ENCODE measurements at places on chromosomes 4 and X.

DNA sequence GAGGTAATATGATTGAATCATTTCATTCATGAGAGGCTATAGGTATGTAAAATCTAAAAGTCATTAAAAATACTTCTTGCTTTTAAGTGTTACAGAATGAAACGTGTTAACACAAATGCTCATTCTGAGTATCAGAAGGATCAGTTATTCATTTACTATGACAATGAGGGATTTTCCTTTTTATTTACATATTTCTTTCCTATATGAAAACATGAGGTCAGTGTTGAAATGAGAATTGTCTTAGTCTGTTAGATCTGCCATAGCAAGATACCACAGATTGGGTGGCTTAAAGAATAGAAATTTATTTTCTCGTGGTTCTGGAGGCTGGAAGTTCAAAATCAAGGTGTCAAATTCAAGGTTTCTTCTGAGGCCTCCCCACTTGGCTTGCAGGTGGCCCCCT lies 181.2 kb downstream of the ARHGAP10 start:
- no peak for DNase-seq

- DNase-seq, result peak; percentile 68
Measured at GRCh38 chr4:123559955-123560871, 163.6 kb downstream of the SPRY1 start.

GRCh38 chr4:48813964-48814363 lies 16.9 kb upstream of the OCIAD1 start:
- no peak for DNase-seq

- no peak for DNase-seq
Measured at GRCh38 chrX:19121466-19121865, 802 bp downstream of the ADGRG2 start.

- DNase-seq, result no peak
Measured at GRCh38 chr4:51958199-51958968, 61.8 kb downstream of the LRRC66 start.

DNA sequence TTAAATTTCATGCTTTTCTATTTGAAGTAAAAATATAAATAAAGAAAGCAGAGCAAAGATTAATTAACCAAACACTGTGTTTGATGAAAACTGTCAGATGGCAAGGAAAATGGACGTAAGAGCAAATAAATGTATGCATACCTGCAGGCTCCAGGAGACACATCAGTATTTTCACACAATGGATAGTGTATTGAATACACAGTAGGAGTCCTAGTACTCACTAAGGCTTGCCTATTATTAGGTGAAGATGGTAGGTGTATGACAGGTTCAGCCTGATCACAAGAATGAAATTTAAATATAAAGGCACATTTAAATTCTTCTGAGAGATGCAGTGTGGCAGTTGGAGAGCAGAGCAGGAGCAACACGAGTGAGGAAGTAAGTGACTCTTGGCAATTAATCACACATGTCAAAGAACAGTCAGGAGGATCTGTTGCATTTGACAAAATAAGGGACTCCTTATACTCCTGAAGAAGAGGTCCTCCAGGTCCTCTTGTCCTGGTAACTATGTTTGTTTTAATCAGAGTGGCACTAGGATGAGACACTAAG lies 106.0 kb upstream of the NDST4 start:
- DNase-seq, result no peak
